ENCODE measurements at places on chromosomes 4 and X.

DNA sequence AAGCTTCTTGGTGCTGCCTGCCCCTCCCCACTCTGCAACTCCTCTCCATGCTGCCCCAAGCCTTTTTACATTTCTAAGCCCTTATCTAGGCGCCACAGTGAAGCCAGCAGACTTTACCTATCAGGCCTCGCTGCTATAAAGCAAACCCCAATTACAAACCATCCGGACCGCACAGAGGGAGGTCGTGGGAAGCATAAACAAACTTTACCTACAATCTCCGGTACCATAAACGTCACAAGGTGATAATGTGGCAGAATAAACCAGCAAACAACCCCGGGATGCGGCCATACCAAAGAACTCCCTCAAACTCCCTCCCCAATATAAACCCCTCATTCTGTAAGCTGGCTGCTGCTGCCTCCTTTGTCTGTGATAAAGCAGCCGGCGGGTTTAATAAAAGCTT lies 54.0 kb upstream of the ZCCHC13 start:
- no peak for DNase-seq

- DNase-seq: no peak
Observed at GRCh38 chrX:17655211-17656034, 81.9 kb upstream of the SCML1 start.

- DNase-seq: no peak
Observed at GRCh38 chr4:80182237-80182866, 15.0 kb upstream of the PRDM8 start.

- no peak for DNase-seq
Observed at GRCh38 chr4:105709081-105709450, 482 bp downstream of the GSTCD start.

DNA sequence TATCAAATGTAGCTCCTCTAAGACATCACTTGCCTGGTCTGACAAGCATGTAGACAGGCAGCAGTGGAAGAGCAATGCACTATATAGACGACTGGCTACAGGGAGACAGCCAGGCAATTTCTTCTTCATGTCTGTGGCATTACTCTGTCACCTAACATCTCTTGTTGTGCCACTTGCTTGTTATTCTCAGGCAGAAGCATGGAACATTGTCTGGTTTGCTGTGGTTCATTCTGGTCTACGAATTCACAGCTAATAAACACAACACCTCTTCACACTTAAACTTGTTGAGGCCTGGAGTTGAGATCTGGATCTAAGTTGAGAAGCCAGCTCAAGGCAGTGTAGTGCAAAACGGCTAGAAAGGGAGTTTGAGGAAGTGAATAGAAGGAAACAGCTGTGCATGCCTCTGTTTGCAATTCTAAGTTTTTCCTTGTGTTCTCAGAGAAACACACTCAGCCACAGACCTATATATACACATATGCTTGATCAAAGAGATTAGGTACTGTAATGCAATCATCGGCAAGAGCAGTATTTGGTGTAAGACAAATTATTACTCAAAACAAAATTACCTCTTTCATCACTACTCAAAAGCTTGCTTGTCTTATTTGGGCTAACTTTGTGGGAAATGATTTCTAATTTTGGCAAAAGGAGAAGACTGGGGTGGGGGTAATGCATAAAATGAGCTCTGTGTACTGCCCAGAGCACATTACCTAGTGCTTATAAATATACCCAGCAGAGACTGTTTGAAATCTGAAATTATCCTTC lies 243.8 kb downstream of the PPP3CA start:
- no peak for DNase-seq

GRCh38 chr4:67776746-67777145 lies 22.6 kb upstream of the GNRHR start:
- DNase-seq: no peak

DNA sequence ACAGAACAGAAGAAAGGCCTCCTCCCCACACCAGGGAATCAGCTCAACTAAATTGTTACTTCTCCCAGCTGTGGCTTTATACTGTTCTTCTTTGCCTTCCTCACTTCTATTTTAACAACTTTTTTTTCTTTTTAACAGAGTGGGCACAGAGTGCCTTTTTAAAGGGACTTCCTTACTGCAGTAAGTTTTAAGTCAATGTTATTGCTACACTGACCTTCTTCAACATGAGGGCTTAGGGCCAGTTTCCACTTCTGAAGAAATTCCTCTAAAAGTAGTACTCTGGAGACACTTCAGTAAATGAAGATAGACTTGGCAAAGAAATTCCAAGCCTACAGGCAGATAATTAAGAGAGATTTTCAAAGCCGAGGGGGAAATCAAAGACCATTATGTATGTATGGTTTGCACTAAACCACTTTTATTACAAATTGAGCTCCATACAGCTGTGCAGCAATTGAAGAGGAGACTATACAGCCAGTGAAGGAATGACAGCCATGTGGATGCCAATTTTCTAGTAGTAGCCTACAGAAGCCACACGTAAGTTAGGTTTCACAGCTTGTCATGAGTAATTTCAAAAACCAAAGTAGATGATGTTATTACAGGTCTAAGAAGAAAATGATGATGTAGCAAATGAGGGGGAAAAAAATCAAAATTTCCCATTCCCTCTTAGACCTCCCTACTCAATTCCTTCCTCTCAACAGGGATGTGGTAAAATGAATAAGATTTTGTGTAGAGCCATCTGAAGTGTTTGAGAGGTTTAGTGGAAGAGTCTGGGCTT lies 36.9 kb upstream of the RASGEF1B start:
- no peak for DNase-seq

DNA sequence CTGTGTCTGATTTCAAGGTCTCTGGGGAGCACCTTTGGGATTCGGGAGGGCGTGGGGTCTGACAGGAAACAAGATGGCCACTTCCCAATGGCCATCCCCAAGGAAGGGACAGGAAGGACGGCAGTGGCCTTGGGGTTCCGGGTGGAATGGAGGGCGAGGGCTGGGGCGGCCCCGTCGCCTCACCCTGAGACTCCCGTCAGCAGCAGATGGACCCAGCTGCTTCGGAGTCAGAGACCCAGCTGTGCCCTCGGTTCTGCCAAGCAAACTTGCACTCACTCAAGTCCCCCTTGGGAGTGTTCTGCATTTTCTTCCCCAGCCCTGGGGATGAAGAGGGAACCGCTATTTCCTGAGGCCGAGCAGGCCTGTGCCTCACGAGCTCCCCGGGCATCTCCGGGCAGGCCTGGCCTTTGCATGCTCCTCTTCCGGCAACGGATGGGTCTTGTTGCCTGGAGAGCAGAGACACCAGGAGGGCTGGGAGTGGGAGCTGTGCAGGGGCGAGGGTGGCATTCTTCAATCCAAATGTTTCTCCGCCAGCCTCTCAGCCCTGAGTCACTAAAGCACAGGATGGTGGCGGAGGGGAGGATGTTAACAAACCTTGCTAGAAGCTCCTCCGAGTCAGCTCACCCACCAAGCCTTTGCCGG lies 6.8 kb upstream of the DUSP9 start:
- no peak for DNase-seq

DNA sequence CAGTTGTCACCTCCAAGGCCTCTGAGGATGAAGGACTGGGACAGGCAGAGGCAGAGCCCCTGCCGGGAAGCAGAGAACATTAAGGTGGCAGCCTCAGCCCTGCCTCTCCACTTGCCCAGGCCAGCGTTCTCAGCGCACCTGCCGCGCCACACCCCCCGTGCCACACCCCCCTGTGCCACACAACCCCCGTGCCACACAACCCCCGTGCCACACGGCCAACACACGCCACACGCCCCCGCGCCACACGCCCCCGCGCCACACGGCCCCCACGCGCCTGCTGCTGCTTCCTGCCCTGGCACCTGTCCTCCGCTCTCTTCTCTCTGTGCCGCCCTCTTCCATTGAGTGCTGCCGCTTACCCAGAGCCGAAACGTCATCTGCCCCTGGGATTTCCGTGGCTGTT lies 58.0 kb upstream of the ZFP42 start:
- DNase-seq: no peak
